NCI-H526 treated with DMSO at 0.1 percent for 48 hours (cell line): ENCODE measurements at places on chromosomes 2 and 18.

GRCh38 chr2:18903750-18904149 is 314.4 kb upstream of the NT5C1B start:
- DNase-seq = no peak

DNA sequence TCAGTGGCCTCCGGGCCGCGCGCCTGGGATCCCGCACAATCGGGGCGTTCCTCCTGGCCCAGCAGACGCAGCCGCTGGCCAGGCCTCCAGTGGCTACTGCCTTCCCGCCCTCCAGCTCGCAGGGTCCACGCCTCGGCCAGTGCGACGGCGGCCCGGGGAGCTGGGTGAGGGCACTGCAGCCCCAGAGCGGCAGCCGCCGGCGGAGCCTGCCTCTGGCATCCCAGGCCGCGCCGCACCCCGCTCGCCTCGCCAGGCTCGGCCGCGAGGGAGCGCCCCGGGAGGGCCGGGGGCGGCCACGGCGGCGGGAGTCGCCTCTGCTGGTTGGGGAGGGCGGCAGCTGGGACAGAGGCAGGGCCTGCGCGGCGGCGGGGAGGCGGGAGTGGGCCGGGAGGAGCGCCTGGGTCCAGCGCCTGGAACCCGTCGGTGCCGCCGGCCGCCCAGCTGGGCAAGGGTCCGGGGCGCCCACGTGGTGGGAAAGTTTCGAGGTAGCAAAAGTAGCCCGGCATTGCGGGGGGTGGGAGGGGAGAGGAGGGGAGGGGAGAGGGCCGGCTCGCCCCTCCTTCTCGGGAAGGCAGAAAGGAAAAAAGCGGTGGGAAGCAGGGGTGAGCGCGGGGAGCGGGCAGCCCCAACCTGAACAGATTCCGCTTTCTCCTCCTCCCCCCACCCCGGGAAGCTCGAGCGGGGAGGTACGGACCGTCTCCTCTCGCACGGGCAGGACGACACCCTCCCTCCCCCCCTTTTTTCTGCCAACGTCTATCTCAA is 1.5 kb upstream of the INHBB start:
- DNase-seq = peak; percentile 49

DNA sequence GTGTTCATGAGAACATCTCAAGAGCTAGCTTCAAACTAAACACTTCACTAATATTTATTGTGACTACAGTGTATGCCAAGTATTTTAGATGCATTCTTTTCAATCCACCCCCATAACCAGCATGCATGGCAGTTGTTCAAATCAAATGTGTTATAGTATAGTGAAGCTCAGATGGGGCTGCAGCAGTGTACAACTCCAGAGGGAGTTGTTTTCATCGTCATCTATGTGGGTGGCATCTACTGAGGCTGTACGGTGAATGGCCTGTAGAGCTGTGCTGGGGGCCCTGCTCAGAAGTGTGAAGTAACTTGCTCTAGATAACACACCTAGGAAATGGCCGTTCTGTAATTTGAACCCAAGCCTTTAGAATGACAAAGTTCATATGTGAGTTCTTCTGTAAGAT is 71.8 kb upstream of the LRATD1 start:
- no peak for DNase-seq

DNA sequence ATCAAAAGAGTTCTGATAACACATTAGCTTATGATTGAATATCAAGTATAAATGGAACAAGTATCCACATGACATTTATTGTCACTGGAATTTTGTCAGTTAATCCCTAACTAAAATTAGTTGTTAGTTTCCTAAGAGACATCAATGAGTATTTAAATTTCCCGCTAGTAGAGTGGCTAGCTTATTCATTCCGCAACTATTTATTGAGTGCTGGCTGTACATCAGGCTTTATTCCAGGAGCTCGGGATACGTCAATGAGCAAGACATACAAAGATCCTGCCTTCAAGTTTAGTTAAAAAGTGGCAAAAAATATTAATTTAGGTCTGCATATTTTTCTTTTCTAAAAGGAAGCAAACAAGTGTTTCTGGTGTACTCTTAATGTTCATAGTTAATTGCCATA is 59.3 kb downstream of the PRKRA start:
- DNase-seq = no peak

- no peak for DNase-seq
Measured at GRCh38 chr2:173855661-173856060, 109.5 kb downstream of the SP3 start.

DNA sequence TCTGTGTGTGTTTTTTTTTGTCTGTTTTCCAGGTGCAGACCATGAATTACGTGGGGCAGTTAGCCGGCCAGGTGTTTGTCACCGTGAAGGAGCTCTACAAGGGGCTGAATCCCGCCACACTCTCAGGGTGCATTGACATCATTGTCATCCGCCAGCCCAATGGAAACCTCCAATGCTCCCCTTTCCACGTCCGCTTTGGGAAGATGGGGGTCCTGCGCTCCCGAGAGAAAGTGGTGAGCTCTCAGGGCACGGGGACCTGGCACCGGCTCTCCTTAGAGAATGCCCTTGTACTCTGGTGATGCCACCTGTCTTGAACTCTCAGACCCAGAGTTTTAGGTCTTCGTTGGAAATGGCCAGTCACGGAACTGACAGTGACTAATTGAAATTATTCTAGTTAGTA is 19.1 kb downstream of the LPIN1 start:
- no peak for DNase-seq
